ENCODE measurements at places on chromosomes 12 and 14. TPM values are rescaled to one million over a fixed set of nuclear protein-coding genes. Genes with fewer than 3 reads are reported as not detected.

The RHEBL1 gene
- 1.1 TPM for total RNA-seq

The SLC8A3 gene
- 0.60 TPM for total RNA-seq

The MAP1LC3B2 gene
- not detected for total RNA-seq

The GPD1 gene
- 8.5 TPM for total RNA-seq

The TAS2R19 gene
- 2.0 TPM for total RNA-seq

The MGP gene
- total RNA-seq = 651 TPM

The DPPA3 gene
- not detected for total RNA-seq

The SMIM41 gene
- total RNA-seq = 4.5 TPM

The HAL gene
- 7.1 TPM for total RNA-seq

The DTD2 gene
- 24.6 TPM for total RNA-seq

The OLR1 gene
- total RNA-seq = 63.6 TPM

The SLC17A8 gene
- total RNA-seq = 0.61 TPM

The SRRM4 gene
- total RNA-seq = 0.05 TPM

The OVCH1 gene
- total RNA-seq = 0.20 TPM

The TTC6 gene
- total RNA-seq = 7.1 TPM

The PLEKHG7 gene
- 1.3 TPM for total RNA-seq

The TAS2R20 gene
- total RNA-seq = 1.7 TPM

The RAD51B gene
- total RNA-seq = 18.3 TPM

The LIN7A gene
- 11.7 TPM for total RNA-seq

The A2ML1 gene
- total RNA-seq = not detected

The KRT73 gene
- total RNA-seq = not detected

The PSMA3 gene
- 152 TPM for total RNA-seq

The SALL2 gene
- total RNA-seq = 7.6 TPM

The PTPRO gene
- total RNA-seq = 6.3 TPM

The MUCL1 gene
- not detected for total RNA-seq
